ENCODE measurements at places on chromosomes 6 and 20.

DNA sequence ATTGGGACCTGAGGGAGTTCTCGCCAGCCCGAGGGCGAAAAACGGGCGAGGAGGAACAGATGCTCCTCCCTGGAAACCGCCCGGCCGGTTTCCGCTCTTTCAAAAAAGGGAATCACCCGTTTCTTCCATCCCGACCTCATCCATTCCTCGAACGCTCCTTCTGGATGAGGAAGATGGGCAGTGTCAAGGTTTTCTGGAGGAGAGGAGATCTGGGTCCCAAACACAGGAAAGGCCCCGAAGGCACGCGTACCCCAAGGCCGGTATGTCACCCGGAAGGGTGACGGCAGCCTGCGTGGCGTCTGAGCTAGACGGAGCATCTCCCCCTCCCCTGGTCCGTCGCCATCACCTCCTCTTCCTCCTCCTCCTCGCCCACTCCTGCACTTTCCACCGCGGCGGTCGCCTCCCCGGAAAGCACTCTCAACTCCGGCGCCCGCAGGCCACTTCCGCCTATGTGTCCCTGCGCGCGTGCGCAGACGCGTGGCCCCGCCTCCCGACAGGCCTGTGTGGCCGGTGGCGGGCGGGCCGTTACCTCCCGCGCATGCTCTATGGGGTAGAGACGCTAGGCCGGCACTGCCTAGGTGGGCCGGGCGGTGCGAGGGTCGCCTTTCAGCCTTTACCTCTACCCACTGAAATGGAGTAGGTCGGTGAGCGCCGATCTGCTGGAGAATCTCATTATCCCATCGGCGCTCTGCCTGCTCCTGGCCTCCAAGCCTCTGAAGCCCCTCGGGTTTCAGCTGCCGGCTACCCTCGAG lies at the start of gene SLC35B3:
TSS of gene SLC35B3 (minus strand) at position 453 of the 752 bp plus-strand sequence.
- DNase-seq, result peak; percentile 94

GRCh38 chr6:152552616-152553209 lies 84.4 kb downstream of the SYNE1 start:
- DNase-seq, result peak; percentile 45

- no peak for DNase-seq
Observed at GRCh38 chr6:151716526-151716932, 91.0 kb upstream of the ESR1 start.

GRCh38 chr20:37531856-37532255 lies 4.2 kb upstream of the BLCAP start:
- DNase-seq, result no peak

DNA sequence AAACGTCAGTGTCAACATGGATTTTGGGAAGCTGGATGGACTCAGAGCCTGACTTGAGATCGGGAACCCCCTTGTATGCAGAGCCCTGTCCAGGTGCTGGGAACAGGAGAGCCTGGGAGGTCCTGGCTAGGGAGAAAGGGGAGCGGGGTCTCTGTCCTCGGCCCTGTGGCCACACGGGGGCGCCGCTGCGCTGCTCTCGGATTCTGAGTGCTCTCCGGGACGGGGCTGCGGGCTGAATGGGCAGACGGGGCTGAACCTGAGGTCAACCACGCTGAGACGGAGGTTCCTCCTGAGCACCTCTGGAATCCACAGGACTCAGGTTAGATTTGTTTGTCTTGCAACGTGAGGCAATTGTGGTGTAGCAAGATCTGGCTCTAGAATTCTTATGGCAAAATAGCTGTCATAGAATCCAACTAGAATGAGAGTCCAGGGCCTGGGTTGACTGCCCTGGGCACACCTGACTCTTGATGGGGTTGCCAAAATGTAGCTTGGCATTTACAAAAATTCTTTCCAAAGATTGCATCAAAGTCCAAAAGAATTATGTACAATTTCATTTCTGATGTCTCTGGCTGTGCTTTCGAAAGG lies 20.6 kb upstream of the HLA-F start:
- DNase-seq, result no peak

GRCh38 chr6:140175486-140175885 lies 801.0 kb upstream of the CITED2 start:
- DNase-seq, result no peak

DNA sequence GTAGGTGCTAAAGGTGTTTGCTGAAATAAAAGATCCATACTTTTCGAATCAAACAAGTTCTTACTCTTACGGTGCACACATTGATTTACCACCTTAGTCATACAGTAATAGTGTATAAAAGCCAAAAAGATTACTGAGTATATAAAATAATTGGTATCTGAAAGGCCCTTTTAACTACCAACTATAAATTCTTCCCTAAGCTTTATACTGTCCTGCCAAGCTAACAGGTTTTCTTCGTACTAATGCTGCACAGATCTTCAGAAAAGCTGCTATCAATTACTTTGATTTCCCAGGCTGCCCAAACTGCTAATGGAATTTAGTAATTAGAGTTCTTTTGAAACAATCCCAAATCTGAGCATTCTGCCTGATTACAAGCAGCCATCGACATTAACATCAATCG lies 97.5 kb downstream of the PRKN start:
- no peak for DNase-seq

DNA sequence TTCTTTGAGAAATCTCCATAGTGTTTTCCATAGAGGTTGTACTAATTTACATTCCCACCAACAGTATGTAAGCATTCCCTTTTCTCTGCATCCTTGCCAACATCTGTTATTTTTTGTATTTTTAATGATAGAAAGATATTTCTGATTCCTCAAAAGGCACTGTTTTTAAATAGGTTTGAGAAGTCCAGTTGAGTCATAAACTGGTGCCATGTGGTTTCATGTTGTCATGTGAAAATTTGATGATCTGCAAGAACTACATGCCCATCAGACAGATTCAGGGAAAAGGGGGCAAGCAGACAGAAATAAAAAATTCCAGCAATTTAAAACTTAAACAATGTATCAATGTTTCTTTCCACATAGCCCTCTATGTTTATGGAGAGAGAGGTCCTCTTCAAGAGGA lies 227.5 kb downstream of the KCNQ5 start:
- no peak for DNase-seq

GRCh38 chr6:166591961-166592520 lies 5.6 kb upstream of the RAMACL start:
- DNase-seq, result no peak

- DNase-seq, result no peak
Observed at GRCh38 chr20:3925899-3926638, 36.9 kb downstream of the PANK2 start.

- no peak for DNase-seq
Observed at GRCh38 chr6:169530752-169531123, 171.1 kb downstream of the WDR27 start.

- no peak for DNase-seq
Observed at GRCh38 chr6:159728531-159728964, 1.2 kb downstream of the WTAP start.

GRCh38 chr20:46507760-46508407 lies 5.5 kb downstream of the ZNF334 start:
- no peak for DNase-seq

- DNase-seq, result no peak
Observed at GRCh38 chr20:63003546-63003945, 3.2 kb downstream of the BHLHE23 start.

DNA sequence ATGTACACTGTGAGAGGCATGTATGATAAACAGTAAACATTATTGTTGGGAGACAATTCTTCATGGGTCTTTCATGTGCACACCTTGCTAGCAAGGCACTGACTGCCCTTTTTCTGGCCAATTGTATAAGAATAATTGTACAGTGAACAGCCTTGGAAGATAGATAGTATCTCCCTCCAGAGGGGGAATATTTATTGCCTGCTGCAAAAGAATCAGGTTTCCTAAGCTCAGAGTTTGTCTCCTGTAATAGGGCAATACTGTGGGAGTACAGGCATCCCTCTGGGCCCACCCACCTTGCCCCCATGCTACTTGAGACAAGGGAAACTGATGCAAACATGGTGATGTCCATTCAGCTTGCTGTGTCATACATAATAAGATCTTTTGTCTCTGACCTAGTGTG lies 442.2 kb downstream of the HDGFL1 start:
- no peak for DNase-seq

- DNase-seq, result no peak
Observed at GRCh38 chr6:158043008-158043407, 61.3 kb downstream of the SYNJ2 start.

DNA sequence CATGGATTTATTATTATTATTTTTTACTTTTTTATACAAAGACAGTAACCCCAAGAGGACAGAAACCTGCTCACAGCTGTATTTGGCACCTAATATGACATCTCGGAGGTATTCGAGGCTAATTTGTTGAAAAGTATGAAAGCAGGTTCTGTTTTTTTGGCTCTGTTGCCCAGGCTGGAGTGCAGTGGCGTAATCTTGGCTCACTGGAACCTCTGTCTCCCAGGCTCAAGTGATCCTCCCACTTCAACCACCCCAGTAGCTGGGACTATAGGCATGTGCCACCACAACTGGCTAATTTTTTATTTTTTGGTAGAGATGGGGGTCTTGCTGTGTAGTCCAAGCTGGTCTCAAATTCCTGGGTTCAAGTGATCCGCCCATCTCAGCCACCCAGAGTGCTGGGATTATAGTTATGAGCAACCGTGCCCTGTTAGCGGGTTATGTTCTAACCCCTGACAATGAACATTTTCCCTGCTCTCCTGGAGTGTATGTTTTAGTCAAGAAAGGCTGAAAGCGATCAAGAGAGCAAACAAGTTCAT lies 53.7 kb upstream of the ZNF217 start:
- DNase-seq, result no peak

DNA sequence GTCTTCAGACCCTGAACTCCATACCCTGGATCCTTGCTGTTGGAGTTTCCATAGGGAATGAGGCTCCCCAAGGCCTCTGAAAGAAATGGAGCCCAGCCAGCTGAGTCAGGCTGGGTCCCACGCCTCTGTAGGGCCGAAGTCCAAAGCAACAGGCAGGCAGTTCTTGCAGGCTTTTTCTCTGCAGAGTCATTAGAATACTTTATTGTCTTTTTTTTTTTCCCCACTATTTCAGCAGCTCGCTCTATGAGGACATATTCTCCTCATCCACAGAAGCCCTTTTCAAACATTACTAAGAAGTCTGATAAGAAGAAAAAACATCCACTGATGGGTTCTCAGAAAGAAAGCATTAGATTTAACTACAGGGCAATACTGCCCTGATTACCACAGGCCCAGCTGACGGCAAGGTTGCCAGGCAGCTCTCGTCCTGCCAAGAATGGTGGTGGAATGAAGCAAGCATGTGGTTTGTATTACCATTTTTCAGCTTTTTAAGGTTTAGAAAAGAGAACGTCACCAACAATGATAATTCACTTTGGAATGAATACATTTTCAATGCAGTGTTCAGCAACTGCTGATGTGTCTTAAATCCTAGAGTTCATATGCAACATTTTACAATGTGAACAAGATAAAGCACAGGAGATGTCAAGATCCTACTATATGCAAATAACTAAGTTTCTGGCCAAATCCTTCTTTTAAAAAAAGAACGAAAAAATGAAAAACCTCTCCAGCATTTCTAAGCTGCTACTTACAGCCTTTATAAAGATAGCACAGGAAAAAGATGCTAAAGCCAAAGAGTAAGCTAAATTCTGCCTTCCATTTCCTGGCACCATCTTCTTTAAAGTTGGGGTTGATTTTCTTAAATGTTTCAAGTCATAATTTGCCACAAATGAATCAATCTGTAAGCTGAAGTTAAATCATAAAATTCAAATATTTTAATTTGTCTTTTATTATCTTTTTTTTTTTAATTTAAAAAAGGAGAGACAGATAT lies 223.6 kb upstream of the CITED2 start:
- no peak for DNase-seq

DNA sequence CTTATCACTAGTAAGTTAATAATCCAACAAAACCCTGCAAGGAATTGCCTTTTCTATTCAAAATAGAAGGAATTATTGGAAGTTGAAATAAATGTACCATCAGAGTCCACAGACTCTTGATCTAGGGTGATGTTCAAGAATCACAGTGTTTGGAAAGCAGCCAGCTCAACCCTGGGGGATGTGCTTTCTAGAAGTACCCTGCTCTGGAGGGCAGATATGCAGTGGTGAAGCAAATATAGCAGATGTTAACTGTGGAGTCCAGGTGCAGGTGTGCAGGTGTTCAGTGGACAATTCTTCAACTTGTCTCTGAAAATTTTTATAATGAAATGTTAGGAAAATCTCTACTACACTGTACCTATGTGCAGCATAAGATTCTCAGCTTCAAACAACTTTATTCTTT lies 9.1 kb upstream of the INSM1 start:
- no peak for DNase-seq

DNA sequence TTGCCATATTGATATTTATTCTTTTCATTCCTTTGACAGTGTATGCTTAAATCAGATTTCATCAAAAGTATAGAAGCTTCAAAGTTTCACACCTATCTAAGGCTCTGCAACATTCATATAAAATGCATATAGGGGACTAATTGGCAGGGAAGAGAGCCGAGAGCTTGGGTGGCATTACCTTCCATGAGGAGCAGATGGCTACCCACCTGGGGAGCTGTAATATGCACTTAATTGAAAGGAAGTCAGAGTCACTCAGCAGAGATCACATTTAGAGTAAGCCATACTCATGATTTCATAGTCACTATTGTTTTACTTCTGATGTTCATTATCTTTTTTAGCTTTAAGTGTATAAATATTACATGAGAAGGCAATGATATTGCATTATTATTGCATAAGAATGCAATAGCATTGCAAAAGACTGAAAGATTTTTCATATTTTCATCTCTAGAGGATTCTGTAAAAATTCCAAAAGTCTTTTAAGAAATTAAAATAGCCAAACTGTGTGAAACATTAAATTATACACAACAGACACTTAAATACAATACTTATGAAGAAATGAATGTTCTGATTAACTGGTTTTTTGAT lies 1305.2 kb downstream of the EPHA7 start:
- DNase-seq, result no peak

GRCh38 chr20:6576726-6577125 lies 190.8 kb upstream of the BMP2 start:
- no peak for DNase-seq

GRCh38 chr6:13591205-13591921 lies 17.0 kb downstream of the SIRT5 start:
- DNase-seq, result no peak

DNA sequence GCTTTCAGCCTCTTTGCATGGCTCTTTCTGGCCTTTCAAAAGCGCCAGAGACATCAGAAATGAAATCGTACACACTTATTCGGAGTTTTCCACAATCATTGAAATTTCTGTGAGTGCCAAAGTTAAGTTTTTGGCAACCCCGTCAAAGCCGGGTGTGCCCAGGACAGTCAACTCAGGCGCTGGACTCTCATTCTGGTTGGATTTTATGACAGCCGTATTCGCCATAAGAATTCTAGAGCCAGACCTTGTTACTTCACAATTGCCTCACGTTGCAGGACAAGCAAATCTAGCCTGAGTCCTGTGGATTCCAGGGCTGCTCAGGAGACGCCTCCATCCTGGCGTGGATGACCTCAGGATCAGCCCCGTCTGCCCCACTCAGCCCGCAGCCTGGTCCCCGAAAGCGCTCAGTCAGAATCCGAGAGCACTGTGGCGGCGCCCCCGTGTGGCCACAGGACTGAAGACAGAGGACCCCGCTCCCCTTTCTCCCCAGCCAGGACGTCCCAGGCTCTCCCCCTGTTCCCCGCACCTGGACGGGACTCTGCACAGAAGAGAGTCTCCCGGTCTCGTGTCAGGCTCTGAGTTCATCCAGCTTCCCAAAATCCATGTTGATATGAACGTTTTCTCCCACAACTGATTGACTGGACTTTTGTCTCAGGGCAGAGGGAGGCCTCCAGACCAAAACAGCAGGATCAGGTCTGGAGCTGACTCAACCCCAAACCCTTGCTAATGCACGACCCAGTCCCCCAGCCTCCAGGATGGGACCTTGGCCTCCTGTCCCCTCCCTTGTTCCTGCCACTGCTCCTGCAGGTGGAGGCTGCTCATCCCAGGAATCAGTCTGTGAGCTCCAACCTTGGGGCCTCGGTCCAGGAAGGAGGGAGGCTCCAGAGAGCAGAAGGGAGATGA lies 38.2 kb downstream of the MICA start:
- peak; percentile 94 for DNase-seq

- no peak for DNase-seq
Observed at GRCh38 chr6:118285791-118286190, 262.3 kb upstream of the PLN start.

All from omental fat pad (tissue), 4 donors.